ENCODE measurements at places on chromosomes 11 and 22. TPM values are rescaled to one million over a fixed set of nuclear protein-coding genes. Genes with fewer than 3 reads are reported as not detected.

NCF4 gene
- 3.0 TPM for polyA plus RNA-seq

FAM181B gene
- polyA plus RNA-seq = not detected

APBB1 gene
- polyA plus RNA-seq = 55.9 TPM

TTLL8 gene
- not detected for polyA plus RNA-seq

PHF21B gene
- not detected for polyA plus RNA-seq
